Left colon (tissue), 2 donors: ENCODE measurements at places on chromosomes 2 and 18. TPM values are rescaled to one million over a fixed set of nuclear protein-coding genes. Genes with fewer than 3 reads are reported as not detected.

DNA sequence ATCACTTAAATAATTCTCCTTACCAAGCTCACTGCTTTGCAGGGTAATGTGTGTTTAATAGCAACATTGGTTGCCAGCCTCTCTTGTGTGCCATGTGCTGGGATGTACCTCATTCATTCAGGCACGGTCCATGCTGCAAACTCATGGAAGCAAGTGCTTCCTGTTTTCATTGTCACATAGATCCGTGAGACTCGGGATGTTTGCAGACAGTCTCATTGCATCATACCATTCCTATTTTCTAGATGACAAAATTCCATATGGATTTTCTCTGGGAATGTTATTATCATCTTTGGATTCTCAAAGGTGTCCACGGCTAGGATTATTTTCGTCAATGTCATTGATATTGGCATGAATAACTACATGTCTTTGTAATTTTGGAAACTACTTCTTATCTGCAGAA, 60.0 kb upstream of the HDAC4 start:
- no peak for DNase-seq

GRCh38 chr2:156540706-156541105, 104.5 kb downstream of the GPD2 start:
- DNase-seq, result no peak

Gene SLC5A7
- total RNA-seq, result 0.36 TPM

- DNase-seq, result no peak
These were observed 33.3 kb downstream of the CFLAR start for GRCh38 chr2:201149064-201149820.

Gene FBXO48
- 2.1 TPM for total RNA-seq

DNA sequence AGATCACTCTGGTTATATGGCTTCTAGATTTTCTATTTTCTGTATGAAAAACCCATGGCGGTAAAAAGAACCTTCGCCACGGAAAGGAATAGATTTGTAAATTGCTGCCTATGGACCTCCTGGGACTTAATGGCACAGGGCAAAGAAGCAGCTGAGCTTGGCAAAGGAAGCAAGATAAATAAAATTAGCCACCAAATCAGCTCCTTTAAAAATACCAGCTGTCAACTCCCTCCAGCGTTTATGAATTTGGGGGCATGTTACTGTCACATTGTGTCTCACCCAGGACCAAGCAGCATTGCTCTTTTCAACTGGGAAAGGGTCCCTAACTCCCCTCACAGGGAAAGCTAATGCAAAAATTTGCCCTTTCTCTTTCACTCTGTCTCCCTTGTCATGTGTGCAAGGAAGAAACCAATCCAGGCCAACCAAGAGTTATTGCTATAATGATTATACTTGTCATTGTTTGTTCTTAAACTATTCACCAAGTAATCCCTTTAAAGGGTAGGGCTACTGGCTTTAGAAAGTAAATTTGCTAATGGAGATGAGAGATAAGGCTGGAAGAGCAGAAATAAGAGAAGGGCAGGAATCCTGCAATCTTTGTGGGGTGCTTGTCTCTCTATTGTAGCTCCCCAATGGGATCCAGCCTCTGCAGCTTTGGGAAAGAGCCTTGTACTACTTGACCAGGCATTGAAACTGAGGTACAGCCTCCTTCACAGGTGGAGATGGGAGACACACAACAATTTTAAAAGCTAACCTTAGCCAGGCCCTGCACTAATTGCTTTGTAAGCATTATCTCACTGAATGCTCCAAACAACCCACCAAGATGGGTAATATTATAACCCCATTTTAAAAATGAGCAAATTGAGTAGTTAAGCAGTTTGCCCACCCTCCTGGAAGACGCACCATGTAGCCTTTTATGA, 119.1 kb upstream of the KLF7 start:
- no peak for DNase-seq

GRCh38 chr18:41719808-41720207, 235.2 kb upstream of the PIK3C3 start:
- no peak for DNase-seq

GRCh38 chr18:48161191-48161910, 230.9 kb upstream of the SMAD2 start:
- DNase-seq, result peak; percentile 89

DNA sequence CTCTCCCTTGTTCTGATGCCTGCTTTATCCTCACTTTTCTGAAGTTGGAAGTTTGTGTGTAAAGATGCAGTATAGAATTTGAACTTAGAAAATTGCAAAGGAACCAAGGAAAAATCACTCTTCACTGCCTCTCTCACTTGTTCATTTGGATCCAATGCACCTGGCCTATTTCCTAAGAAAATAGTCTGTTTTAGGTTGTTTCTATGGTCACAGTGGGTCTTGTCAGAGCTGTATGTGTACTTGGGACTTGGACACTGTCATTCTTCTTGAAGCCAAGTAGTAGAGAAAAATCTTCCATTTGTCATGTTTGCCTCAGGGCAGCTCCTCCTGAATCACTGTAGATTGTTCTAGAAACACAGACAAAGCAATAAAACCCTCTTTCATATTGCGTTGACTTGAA, 80.3 kb upstream of the SESTD1 start:
- DNase-seq, result no peak

Gene VWA3B
- 3.9 TPM for total RNA-seq

DNA sequence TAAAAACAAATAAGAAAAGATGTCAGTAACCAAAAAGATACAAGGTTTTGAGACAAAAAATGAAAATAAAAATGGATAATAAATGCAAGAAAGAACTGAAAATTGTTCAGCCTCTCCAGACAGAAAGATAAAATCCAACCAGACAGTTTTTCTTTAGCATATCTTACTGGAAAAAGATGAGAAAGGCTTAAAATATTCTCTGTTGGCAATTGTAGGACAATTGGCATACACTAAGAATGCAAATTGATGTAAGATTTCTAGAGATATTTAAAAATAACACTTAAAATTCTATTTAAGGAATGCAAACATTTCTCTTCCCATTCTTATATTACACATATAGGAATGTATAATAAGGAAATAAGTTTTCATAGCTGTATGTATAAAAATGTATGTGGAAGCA, 590.6 kb downstream of the DSC3 start:
- DNase-seq, result no peak

Gene NEURL3
- total RNA-seq, result 3.3 TPM

Gene PLCD4
- 3.8 TPM for total RNA-seq

Gene GREB1L
- 0.28 TPM for total RNA-seq

Gene LYG2
- total RNA-seq, result not detected

DNA sequence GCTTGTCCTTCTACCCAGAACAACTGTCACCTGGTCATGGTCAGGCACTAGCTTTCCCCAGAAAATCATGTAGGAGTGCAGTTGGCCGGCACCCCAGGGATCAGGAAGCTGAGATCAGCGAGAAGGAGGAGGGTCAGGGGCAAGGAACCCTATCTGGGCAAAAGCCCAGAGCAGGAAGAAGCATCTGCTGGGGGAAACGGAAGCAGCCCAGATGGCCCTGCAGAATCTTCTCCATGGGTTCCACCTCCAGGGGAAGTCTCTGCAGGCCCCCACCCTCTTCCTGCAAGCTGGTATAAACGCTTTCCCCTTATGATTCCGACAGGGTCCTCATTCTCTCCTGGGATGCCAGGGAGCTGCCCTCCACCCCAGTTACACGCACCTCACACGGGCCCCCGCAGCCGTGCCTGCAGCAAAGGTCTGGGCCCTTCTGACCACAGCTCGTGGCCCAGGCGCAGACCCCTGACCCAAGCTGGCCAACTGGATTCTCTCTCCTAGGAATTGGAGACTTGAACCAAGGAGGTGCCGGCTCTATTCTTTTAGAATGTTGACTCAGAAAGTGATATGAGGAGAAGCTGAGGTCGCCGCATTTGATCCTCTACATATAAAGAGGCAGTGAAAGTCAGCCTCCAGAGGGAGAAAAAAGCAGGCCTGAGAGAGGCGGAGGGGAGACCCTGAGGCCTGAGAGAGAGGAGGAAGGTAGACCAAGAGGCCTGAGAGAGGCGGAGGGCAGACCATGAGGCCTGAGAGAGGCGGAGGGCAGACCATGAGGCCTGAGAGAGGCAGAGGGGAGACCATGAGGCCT, 71.0 kb downstream of the STPG4 start:
- no peak for DNase-seq

Gene B3GNT2
- 49.5 TPM for total RNA-seq

Gene PRKAG3
- total RNA-seq, result not detected

GRCh38 chr18:27075828-27076227, 109.3 kb downstream of the CHST9 start:
- DNase-seq, result no peak

Gene PKDCC
- 68.5 TPM for total RNA-seq

DNA sequence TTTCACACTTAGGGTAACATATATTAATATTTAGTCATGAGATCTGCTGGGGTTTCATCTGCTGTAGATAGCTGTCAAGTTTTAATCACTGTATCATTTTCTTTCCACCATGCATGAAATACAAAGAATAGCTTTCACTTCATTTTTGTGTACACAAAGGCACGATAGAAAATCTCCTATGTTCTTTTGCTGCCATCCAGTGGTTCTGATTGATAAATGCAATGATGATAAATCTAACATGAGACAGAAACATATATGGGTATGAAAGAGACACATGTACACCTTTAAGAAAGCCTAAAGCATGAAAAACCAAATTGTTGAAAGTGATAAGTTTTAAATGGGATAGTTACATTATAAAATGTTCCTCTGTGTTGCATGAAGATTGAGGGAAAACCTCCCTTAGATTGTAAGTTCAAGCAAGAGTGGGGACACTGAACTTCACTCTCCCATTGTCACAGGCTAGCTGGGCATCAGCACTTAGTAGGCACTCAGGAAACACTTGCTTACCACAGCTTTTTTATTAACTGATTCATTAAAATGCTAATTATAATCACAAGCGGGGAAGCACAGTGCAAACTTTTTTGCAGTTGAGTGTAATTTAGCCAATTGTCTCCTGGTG, 31.2 kb downstream of the C1D start:
- DNase-seq, result no peak

- no peak for DNase-seq
These were observed 100.4 kb downstream of the MMADHC start for GRCh38 chr2:149487189-149487588.

DNA sequence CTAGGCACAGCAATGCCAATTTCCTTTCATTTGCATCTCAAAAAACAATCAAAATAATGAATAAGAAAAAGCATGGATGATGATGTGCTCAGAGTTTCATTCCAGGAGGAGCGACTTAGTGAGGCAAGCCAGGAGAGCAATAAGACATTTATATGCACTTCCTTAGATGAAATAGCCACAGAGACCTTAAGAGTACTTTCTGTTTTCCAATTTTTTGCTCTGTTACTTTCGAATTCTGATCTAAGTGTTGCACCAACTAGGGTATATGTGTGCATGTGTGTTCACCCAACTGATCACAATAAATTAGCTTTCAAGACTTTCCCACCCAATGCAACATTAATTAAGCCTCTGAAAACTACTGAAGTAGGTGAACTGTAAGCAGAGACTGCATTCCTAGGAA, 709 bp downstream of the RAB27B start:
- DNase-seq, result no peak

DNA sequence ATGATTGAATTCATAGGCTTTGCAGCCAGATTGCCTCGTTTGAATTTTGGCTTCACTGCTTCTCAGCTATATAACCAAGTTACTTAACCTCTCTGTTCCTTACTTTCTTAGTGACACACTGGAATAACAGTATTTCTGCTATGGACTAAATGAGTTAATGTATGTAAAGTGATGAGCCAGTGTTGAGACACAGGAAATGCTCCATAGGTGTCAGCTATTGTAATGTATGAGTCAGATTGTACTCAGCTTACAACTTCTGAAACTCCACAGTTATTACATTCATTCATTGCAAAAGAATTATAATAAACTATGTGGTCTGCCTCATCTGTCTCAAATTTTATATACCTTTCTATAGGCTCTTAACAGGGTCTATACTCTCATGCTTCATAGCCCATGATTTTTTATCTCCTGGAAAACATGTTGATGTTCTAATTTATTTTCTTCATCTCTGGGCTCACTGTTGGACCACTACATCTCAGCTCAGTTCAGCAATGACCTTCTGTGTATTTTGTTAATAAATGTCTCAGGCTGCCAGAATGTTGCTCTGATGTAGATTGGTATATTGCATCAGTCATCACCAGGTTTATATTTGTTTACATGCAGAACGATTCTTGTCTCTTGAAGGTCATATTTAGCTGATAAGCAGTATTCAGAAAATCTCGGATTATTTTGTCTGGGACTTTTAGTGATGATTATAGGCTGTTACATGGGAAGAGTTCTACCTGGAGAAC, 76.2 kb downstream of the MAP3K20 start:
- DNase-seq, result no peak

- DNase-seq, result peak; percentile 20
These were observed 16.7 kb upstream of the RAPH1 start for GRCh38 chr2:203551778-203552177.

DNA sequence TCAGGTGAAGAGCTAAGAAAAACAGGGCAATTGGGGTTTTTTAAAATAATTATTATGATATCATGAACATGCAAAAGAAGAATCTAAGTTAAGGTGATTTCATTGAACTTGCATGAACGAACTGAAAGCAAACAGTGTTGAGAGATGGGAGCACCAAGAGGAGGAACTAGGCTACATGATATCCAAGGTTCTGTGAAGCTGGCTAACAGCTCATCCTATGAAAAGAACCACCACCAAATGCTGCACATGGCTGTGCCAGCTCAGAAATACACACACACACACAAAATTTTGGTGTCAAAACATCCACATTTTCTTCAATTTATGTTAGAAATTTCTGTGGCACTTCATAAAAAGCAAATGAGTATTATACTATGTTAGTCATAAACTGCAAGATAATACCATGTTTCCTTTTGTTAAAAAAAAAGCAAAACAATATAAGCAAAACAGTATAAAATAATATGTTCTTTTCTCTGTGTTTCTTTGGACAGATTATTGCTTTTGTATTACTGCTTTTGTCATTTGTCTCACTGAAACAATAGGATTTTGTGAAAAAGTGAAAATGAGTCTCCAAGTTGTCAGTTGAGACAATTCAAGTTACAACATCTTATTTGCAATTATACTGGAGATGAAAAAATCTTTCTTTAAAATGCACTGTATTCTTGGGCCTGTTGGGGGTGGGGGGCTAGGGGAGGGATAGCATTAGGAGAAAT, 12.6 kb upstream of the TTC32 start:
- DNase-seq, result no peak

Gene SFT2D3
- total RNA-seq, result 8.5 TPM

Gene ICA1L
- 1.7 TPM for total RNA-seq

Gene PCARE
- not detected for total RNA-seq

- DNase-seq, result no peak
These were observed 119.7 kb downstream of the UPP2 start for GRCh38 chr2:158221063-158222020.

DNA sequence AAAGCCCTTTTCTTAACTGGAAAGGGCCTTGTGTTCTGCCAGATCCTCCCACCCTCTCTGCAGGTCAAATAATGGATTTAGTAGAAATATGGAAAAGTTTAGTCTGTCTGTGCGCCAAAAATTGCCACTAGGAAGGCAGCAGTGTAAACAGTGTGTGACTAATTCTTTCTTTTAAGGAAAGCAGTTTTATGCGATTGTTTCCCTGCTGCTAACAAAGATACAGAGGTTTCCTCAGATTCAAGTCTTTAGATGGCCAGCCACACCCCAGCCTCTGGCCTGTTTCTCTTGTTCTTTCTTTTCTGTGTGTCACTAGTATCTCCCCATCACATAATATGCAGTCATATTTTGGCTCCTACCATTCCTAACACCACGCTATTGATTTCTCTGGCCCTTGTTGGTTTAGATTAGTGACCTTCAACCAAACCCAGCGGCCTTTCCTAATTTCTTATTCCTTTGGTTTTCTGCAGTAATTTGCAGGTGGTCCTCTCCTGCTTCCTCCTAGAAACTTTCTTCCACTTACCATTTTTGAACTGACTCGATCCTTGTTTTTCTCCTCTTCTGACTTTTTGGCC, 157.4 kb downstream of the LTBP1 start:
- no peak for DNase-seq
